Activated naive CD4-positive, alpha-beta T cell treated with Interleukin-2 at 50 U/mL for 16 hours (primary cell): ENCODE measurements at places on chromosomes 12 and 14.

DNA sequence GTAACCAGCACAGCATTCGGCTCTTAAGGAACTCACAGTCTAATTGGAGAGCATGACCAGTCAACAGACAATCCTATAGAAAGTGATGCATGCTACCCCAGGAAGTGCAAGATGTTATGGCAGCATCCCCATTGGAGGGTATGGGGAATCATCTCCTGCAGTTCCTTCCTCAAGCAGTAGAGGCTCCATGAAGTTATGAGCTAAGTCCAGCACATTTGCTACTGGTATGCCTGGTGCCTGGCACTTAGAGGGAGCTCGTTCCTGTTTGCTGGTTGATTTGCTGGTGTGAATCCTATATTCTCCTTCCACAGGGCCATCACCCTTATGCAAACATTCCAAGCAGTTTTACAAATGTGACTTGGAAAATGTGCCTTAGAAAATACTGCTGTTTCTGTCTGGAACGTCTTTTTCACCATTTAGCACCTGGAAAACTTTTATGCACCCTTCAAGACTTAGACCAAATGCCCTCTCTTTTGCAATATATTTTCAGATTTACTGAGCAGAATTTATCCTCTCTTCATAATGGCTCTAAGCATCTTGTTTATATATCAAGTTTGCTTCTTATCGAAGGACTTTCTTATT is 136.1 kb upstream of the WSCD2 start:
- DNase-seq, result no peak

- DNase-seq, result no peak
Measured at GRCh38 chr12:20212658-20213555, 155.4 kb upstream of the PDE3A start.

GRCh38 chr12:39798977-39799376 is 179.4 kb upstream of the ABCD2 start:
- no peak for DNase-seq

DNA sequence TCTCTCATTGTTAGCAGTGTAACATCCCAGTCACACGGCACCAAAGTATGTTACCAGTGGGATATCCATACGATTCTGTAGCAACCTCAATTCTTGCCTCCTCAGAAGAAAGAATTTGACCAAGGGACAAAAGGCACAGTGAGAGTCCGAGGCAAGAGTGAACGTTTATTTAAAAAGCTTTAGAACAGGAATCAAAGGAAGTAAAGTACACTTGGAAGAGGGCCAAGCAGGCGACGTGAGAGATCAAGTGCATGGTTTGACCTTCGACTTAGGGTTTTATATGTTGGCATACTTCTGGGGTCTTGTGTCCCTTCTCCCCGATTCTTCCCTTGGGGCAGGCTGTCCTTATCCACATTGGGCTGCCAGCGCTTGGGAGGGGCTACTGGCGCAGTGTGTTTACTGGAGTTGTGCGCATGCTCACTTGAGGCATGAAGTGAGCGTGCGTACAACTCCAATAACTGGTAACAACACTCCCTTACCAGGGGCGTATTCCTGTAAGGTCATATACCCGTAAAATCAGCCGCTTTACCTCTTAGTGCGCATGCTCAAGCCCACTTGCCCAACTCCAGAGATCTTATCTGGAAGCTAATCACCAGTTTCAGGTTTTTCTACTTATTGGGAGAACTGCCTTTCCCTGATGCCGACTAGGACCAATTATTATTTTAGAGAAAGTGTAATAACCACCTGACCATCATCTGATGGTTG is 71.7 kb downstream of the FAR2 start:
- no peak for DNase-seq

- DNase-seq, result no peak
Measured at GRCh38 chr14:66121859-66122258, 364.3 kb upstream of the CCDC196 start.

DNA sequence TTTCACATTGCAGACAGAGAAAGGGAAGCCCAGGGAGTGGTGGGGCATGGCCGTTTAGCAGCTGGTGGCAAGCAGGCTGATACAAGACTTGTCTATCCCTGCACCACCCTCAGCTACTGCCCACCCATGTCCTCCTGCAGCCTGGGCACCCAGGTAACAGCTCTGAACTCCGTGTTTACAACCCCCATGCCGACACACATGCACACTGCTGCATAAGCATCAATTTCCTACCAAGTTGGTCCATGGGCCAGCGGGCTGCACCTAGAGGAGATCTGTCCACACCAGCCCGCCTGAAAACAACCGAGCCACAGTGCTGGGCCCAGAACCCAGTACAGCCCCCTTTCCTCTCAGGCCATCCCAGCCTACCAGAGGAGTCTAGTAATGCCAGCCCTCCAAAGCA is 75.9 kb upstream of the C14orf180 start:
- no peak for DNase-seq

GRCh38 chr12:132491138-132491663 is 1.2 kb downstream of the FBRSL1 start:
- no peak for DNase-seq

DNA sequence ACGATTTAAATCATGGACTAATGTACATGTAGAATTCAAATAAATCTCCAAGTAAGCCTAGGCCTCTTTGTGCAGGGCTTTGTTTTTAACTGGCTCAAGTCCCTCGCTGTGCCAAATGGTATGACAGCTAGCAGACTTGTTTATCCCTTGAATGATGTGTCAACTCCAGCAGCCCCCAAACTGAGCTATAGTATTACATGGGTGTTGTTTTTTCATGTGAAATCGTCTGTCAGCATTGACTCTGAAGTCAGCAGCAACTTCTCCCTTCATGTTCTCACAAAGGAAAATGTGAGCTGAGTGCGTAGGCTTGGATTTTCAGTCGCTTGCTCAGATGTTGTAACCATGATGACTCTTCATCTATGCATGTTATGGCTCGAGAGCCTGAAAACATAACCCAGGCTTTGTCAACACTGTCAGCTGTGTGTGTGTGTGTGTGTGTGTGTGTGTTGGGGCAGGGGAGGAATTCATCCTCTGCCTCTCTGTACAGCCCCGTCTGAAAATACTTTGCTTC is 73.3 kb downstream of the PTHLH start:
- DNase-seq, result peak; percentile 8

GRCh38 chr12:123051556-123051955 is 71.1 kb downstream of the ARL6IP4 start:
- no peak for DNase-seq

DNA sequence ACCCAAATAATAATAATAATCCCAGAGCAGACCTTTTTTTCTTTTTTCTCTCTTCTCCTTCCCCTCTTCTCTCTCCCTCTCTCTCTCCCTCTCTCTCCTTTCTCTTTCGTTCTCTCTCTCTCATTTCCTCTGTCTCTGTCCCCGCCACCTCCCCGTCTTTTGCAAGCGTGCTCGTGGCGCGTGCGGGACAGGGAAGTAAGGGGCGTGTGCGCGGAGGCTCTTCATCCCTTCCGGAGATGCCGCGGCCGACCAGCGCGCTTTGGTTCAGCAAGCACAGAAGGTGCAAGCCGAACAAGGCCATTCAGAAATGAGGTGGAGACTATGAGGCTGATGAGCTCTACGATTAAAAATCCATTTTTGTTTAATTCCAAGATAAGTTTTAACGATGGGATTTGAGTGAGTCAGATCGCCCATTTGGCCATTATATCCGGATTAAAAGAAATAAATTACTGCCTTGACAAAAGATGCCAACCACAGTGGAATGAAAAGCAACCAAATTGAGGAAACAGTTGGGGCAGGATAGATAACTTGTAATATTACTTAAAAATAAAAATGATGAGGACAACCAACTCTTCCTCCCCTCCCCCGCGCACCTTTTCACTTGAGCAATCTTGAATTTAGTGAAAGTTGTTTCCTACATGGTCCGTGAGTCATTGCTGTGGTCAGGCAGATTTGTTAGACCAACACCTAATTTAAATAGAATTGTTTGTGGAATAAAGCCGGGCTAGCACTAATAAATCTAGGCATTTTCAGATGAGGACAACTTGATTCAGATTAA is 1.2 kb upstream of the AMIGO2 start:
- DNase-seq, result peak; percentile 52

DNA sequence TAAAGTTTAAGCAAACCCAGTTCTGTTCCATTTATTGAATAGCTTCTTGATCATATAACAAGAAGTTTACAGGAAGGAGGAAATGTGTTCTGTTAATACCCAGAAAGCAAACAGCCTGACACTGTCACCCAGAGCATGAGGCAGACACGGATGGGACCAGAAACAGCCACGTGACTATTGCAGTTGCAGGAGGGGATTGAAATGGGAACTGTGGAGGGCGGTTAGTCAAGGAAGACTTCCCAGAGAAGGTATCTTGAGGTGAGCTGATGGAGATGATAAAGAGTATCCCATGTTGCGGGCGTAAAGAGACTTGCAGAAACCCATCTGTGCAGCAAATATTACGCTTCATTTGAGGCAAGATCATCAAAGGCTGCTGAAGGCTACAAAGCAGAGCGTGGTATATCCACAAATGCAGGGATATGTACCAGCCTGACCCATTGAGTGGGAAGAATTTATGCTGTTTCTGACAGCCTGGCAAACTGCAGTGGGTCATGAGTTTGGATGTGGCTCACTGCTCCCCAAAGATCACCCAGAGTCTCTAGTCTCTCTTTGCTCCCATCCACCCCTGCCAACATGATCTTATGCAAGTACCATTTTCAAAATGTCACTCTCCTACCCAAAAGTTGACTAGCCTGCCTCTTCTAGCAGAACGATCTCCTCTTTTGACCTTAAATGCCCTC is 20.7 kb downstream of the KRT76 start:
- no peak for DNase-seq

DNA sequence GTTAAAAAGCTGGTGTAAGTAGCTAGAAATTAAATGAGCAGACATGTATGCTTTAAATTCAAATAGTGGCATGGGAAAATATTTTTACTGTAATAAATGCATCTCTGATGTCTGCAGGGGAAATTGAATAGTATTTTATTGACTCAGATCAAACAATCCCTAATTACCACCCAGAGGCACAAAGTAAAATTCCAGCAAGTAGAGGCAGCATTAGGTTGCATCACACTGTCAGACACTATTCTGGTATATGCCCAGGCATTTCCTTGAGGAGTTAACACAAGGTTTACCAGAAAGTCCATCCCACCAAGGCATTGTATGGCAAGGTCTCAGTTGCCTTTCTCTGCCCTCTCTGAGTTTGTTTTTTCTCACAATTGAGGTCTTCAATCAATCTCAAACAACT is 201.6 kb upstream of the KITLG start:
- DNase-seq, result no peak

GRCh38 chr12:129941618-129942017 is 37.8 kb upstream of the TMEM132D start:
- DNase-seq, result no peak

DNA sequence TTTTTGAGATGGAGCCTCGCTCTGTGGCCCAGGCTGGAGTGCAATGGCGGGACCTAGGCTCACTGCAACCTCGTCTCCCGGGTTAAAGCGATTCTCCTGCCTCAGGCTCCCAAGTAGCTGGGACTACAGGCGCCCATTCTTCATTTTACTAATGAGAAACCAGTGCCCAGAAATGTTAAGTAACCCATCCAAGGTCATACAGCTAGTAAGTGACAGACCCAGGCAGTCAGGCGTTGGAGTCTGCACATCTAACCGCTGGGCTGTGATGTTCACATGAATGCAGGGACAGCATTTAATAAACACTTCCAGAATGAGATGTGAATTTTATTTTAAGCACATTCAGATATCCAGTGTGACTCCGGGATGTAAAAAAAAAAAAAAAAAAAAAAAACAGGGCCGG is 1.3 kb upstream of the TRIP11 start:
- no peak for DNase-seq

- DNase-seq, result no peak
Measured at GRCh38 chr14:59013672-59014298, 174.7 kb upstream of the DAAM1 start.

DNA sequence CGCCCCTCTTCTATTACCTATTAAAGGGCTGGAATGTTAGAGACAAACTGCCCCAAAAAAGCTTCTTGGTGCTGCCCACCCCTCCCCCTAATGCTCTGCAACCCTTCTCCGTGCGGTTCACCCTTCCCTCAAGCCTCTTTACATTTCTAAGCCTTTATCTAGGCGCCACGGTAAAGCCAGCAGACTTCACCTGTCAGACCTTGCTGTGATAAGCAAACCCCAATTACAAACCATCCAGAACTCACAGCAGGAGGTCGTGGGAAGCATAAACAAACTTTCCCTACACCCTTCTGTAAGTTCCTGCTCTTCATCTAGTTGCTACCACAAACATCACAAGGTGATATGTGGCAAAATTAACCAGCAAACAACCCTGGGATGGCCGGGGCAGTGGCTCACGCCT is 56.8 kb downstream of the MOK start:
- no peak for DNase-seq

DNA sequence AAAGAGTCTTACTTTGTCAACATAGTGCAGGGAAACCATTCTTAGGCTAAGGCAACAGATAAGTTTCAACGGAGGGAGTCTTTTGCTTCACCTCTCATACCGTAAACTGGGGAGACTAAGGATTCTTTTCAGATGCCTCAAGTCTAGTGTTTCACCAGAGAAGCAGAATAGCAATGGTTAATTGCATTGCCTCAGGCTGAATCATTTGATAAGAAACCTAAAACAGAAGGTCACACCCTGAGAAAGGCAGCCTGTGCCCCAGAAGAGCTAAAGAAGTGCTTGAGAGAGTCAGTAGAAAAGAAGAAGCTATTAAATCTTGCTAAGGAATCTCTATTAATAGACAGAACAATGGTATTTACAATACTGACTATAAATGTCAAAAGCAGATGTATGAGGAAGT is 21.8 kb upstream of the ATXN7L3B start:
- no peak for DNase-seq

- no peak for DNase-seq
Measured at GRCh38 chr12:53696285-53696654, 20.4 kb upstream of the ATP5MC2 start.

DNA sequence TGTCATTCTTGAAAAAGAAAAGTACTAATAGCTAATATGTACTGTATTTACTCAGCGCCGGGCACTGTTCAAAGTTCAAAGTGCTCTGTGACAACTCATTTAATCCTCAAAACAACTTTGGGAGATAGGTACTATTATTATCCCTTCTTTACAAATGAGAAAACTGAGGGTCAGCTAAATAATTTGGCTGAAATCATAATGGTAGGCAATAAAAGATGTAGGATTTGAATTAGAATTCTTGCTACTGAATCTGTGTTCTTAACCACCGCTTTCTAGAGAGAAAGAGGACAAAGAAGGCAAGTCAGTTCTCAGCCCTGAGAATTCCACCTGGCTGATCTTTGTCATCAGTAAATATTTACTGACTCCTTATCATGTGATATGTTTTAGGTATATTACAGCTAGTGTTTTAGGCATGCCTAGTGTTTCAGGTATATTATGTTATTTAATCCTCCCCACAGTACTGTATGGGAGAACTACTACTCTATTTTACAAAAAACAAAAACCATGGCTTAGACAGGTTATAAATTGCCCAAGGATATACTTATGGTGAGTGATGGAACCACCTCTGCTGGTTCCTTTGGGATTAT is 205.7 kb upstream of the GZMB start:
- no peak for DNase-seq

GRCh38 chr12:105865886-105866285 is 272.9 kb downstream of the NUAK1 start:
- DNase-seq, result no peak

GRCh38 chr12:47377414-47378221 is 297.9 kb upstream of the AMIGO2 start:
- no peak for DNase-seq

GRCh38 chr14:105136401-105137322 is 31.9 kb downstream of the JAG2 start:
- DNase-seq, result no peak

GRCh38 chr12:123388177-123388950 is 4.4 kb downstream of the KMT5A start:
- DNase-seq, result peak; percentile 79
